T1000 (cell line): ENCODE measurements at places on chromosomes 16 and 17.

- DNase-seq: peak; percentile 80
Measured at GRCh38 chr17:82030470-82031302, 792 bp upstream of the RAC3 start.

- peak; percentile 71 for DNase-seq
Measured at GRCh38 chr17:69607162-69607834, 192.8 kb downstream of the MAP2K6 start.

DNA sequence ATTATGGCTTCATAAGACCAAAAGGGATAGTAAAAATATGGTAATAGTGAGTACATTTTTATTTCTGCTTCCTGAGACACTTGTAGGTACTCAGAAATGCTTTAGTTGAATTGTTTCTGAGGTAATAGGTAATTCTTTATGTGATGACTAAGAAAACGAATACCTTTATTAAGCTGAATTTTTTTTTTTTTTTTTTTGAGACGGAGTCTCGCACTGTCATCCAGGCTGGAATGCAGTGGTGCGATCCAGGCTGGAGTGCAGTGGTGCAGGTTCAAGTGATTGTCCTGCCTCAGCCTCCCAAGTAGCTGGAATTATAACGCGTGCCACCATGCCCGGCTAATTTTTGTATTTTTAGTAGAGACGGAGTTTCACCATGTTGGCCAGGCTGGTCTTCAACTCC, 1.9 kb downstream of the RAD51C start:
- DNase-seq: no peak

DNA sequence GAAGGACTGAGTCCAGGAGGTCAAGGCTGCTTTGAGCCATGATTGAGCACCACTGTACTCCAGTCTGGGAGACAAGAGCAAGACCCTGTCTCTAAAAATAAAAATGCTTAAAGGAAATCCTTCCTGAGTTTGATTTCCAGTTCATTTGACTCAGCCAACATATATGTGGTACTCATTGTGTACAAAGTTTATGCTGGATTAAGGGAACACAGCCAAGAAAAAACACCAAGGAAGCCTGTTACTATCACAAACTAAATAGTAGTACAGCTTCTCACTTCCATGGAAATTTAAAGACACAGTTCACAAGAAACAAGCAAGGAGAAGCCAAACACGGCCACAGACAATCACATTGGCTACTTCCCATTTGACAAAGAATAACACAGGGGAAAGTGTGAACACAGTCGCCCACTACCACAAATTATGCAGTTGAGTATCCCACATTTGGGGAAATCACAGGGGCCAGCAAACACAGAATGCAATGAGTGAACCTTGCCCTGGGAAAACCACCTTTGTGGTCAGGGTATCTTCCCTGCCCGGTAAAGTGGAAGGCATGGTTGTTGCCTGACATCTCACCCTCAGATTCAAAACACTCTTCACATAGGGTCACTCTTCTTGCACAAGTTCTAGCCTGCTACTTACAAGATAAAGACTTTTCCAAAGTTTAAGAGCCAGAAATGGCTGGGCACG, 14.5 kb downstream of the TEX14 start:
- DNase-seq: no peak

DNA sequence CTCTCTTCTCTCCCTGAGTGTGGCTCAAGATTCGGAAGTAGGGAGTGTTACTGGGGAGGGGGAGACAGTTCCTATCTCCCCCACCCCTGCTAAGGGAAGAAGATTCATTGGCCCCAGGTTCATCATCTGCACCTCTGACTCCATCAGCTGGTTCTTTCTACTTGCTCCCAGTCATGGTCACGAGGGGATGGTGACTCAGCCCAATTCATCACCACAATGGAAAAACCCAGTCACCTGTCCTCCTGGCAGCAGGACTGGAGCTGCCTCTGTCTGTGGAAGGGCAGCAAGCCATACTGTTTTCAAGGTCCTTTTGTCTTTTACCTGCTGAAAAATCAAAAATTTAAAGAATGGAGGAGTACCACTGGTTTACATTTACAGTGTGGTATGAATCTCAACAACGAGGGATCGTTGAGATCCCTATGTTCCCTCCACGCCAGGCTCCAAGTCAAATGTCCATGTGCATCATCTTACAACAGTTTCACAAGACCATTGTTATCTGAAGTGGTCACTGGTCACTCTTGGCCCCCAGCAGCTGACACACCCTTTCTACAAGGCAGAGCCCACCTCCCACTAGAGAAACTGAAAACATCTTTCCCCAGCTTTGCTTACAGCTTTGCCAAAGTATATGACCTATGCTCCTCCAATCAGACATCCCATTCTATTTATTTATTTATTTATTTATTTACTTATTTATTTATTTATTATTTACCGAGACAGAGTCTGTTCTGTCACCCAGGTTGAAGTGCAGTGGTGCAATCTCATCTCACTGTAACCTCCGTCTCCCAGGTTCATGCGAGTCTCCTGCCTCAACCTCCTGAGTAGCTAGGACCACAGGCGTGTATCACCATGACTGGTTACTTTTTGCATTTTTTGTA, 40.4 kb upstream of the NDRG4 start:
- no peak for DNase-seq

GRCh38 chr17:44110823-44111633, 12.4 kb downstream of the HDAC5 start:
- DNase-seq: peak; percentile 80

DNA sequence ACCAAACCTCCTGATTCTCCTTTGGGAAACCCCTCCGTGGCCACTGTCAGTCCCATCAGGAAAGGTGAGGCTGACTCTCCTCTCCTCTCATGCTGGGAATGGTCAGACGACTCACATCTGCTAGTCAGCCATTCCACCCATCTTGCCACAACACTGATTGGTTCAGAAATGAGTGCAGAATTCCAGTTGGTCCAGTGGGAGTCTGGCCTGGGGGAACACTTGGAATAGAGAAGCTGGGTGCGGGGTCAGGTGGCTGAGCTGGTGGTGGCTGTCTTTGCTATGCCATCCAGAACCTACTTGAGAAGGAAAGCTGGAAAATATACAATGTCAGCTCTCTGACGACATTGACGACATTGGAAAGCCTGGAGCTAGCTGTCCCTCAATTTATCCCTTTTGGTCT, 23.6 kb upstream of the PLLP start:
- no peak for DNase-seq

DNA sequence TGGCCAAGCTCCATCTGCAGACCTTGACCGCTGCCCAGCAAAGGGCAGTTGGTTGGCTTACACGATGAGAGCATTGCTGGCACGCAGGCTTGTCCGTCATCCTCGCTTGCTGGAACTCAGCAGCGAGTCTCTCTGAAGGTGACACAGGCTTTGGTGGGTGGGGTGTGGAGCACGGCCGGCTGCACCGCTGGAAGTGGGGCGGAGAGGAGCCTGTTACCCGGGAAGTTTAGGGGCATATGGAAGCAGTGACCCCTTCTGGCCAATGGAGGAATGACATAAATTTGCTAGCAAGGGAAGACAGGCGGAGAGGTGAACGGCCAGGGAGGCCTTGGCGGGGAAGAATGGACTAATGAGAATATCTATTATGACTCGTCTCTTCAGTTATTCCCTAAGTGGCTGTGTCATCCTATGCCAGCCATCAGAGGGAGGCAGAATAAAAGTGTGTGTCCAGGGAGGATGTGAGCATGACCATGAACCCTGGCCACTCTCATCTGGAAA, 65.9 kb upstream of the SDK2 start:
- no peak for DNase-seq

DNA sequence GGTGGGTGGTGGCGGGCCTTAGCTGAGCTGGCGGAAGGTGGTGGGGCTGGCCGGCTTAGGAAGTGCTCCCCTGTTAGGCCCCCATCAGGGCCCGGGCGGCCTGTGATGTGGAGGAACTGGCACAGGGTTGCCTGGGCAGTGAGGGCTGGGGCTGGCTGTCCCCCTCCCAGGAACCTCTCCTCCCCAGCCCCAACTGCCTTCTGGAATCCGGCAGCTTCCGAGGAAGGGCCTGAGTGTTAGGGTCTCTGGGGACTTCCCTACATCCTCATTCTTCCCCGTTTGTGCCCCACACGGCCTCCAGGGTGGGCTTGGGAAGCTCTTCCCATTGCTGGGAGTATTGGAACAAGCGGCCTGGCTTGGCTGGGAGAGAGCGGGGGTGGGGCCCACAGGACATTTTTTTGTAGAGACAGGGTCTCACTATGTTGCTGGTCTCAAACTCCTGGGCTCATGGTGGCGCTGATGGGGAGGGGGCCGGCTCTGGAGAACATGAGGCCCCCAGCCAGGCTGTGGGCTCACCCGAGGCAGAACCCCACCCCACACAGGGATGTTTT, 89.9 kb upstream of the CIBAR2 start:
- no peak for DNase-seq

- no peak for DNase-seq
Measured at GRCh38 chr17:65936013-65936412, 255.9 kb downstream of the CEP112 start.

- no peak for DNase-seq
Measured at GRCh38 chr16:89026121-89026612, 49.2 kb upstream of the CBFA2T3 start.

DNA sequence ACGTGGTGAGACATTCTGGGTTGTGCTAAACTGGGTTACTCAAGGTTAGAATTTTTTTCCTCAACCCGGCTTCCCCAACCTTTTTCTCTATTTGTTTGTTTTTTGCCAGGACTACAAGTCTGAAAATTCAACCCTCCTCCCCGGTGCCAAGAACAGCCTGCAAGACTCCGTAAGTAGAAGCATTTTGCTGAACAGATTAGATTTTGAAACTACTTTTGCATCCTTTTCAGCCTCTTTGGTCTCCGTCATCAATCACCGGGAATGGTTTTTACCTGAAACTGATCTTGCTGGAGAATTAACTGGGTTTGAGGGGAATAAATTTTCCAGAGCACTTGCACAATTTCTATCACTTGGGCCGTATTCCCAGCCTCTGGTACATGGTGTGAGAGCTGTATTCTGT, 501.2 kb upstream of the EEF2KMT start:
- DNase-seq: no peak

- DNase-seq: no peak
Measured at GRCh38 chr16:52537516-52537915, 9.4 kb downstream of the TOX3 start.

GRCh38 chr16:48176635-48177408, 21.0 kb upstream of the ABCC12 start:
- DNase-seq: no peak

DNA sequence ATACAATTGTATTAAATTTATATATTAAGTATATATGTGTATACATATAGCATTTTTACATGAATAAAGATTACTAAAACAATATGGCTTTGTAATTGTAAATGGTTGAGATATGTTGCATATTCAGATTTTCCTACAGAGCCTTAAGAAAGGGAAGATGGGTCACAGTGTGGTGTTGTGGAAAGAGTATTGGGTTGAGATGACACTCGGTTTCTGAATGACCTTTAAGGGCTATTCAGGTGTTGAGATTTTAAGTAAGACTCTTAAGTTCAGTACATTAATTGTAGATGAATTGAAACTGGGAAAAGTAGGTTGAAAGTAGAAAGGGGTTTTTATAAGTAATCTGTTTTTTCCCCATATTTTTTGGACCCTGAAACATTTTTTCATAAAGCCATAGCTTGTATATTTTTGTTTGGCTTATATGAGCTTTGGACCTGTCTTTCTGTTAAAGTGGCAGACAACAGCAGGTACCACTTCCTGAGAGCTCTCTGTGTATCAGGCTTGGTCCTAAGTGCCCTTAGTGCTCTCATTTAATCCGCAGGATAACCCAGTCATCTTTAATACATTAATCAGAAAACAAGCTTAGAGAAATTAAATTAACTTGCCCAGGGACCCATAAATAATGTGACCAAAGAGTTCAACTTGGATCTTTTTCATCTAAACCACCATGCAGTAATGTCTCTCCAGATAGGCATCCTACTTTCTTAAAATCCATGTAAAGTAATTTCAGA, 48.5 kb upstream of the MRC2 start:
- no peak for DNase-seq

DNA sequence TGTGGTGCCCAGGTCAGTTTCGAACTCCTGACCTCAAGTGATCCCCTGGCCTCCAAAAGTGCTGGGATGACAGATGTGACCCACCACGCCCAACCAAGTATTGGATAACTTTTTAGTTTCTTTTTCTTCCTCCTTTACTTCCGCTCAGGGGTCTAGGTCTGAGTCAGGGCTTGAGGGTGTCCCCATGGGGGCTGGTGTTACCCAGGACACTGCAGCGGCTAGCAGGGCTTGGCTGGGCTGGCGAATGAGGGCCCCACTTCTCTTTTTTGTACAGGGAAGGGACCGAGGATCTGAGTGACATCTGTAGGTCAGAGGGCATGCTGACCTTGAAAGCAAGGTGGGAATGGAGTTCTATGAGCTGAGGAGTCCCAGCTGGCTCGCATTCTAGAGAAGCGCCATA, 24.9 kb downstream of the RAB11FIP3 start:
- no peak for DNase-seq

GRCh38 chr16:66728117-66728787, 23.2 kb downstream of the DYNC1LI2 start:
- DNase-seq: no peak

DNA sequence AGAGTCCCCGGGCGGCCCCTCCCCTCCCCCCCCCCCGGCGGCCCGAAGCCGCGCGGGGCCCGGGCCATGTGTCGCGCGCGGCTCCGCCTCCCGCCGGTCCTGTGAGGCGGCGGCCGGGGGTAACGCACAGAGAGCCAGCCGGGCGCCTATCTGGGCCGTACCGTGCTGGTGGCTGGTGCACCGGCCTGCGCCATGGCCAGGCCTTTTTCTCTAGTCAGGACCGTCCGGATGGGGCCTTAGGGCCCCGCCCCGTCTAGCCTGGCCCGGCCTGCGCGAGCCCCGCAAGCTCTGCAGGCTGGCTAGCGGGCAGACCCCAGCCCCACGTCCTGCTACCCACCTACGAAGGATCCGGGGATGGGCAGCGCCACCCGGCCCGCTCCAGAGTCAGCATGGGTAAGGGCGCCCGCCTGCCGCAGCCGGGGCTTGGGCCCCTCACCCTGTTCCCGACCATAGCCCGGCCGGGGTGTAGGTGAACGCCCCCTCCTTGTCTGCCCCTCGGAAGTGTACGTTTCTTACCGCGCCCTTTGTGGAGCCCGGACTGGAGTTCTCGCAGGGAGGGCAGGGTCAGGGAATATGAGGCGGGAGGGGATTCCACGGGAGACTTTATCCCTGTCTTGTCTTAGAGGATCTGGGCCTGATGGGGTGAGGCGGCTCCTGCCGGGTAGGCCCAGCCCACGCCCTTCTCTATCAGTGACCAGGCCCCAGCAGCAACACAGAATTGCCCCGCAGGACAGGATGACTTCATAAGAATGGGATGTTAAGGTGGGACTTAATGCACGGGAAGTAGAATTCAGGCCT, at the start of gene CENPT:
TSS of gene CENPT (minus strand) at position 630 of the 798 bp plus-strand sequence. CDS start 13,834 bp downstream, outside the sequence.
- peak; percentile 12 for DNase-seq

DNA sequence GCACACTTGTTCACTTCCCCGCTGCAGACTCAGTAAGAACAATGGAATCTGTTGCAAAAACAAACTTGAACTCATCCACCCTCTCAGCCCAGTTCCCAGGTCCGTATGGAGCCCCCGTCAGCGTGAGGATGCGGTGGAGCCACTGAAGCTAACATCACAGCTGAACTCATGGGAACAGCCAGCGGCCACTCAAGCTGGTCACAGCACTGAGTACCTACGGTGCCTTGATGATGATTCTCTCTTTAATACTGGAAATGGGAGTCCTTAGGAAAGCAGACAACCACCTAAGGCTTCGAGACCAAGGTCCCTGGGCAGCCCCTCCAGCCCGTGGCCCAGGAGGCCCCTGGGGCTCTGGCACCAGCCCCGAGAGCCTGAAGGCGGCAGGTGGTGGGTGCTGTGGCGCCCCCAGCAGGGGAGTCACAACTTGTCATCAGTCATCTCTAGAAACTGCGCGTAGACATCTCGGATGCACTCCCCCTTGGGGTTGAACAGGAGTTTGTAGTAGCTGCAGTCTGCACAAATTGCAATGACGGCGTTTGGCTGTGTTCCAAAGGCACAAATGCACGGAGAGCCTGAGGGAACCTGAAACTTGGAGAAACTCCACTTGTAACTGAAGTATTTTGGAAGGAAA, 31.0 kb upstream of the RHOT1 start:
- DNase-seq: no peak

GRCh38 chr17:48727415-48728175, 955 bp downstream of the HOXB13 start:
- no peak for DNase-seq
